ENCODE measurements at places on chromosomes 1 and 21.
A peak's percentile ranks its signal among the peaks of the same experiment; 100 is the strongest.

GRCh38 chr21:14678973-14679574, 133.0 kb upstream of the SAMSN1 start:
- DNase-seq, result no peak

DNA sequence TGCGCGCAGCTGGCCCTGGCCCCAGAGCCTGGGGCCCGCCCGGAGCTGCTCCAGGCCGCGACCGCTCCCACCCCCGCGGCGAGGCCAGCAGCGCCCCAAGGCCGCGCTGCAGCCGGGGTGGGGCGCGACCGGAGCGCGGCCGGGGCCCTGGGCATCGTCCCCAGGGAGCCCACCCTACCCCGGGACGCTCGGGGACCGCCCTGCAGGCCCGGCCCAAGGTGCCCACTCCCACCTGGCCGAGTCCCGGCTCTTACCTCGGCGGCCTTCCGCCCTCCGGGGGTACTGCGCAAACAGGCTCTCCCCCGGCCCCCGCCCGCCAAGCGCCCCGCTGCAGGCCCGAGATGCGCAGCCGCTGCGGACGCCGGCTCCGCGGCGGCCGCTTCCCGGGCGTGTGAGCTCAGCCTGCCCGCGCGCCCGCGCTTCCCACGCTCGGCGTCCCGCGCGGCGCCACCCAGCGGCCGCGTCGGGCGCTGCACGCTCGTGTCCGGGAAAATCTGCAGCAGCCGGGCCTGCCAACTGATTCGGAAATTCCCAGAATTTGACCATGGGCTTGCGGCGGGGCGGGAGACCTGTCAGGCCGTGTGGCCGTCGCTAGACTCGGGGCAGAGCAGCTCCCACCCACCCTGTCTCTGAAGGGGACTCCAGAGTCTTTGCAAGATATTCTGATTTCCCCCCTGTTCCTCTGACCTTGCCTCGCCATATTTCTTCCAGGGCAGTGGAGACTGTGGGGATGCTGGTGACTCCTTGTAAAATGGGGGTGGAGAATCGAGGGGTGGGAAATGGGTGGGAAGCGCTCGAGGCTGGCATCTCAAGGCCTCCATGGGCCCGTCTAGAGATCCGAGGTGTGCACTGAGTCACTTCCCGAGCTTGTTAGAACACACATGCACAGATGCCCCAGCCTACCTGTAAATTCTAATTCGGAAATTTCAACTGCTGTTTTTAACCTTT, 41.9 kb downstream of the CD34 start:
- DNase-seq, result peak; percentile 98

- no peak for DNase-seq
Observed at GRCh38 chr1:67755619-67756018, 70.6 kb downstream of the GADD45A start.

- DNase-seq, result no peak
Observed at GRCh38 chr1:32733582-32734321, 31.2 kb upstream of the SYNC start.

GRCh38 chr1:76141929-76142328, 67.4 kb downstream of the ST6GALNAC3 start:
- DNase-seq, result peak; percentile 36

GRCh38 chr1:158951956-158952355, 20.6 kb downstream of the PYHIN1 start:
- peak; percentile 25 for DNase-seq

DNA sequence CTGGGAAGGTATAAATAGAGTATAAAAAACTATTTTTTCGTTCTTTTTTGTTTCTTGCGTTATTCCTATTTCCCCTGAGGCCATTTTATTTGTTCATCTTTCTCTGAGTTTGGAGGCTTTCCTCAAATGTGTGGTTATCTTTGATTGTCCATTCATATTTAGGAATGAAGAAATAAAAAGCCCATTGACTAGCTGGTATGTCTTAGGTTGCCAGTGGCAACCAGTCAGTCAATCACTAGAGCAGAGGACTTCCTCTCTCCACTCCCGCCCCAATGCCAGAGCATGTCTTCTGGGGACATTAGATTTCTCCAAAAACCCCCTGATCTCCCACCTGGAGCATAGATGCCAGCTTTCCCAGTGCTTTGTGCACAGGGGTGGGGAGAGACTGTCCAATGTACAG, 20.7 kb upstream of the FOXE3 start:
- DNase-seq, result no peak

DNA sequence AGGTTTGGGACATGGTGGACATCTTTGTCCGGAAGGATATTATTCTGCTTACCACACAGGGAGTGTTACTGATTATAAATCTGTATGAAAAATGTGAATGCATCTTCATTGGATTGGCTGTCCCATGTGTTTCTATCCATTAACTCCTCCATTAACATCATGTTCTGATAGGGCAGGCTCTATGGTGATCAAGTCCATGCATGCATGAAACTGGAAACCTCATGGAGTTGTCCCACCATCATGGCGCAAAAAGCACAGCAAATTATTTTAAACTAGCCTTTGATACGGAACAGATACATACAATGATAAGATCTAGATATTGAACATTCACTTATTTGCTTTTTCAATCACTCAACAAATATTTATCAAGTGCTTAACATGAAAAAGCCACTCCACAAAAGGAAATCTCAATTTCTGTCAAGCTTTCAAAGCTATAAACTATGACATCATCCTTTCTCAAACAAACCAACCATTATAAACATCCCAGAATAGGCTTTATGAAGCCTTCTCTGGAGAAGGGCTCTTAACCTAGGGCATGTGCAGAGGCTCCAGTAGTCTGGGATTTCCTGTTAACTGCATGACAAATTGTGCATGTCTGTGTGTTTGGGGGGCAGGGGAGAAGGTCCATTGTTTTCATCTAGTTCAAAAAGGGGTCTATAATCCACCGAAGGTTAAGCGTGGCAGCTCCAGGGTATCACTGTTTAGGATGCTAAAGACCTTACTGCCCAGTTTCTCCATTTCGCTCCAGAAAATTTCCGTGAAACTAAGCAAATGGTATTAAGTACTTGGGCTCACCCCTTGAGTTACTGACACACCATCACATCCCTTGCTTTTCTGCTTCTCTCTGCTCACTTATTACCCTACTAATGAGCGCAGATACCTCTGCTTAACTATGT, 46.1 kb downstream of the ADAMTS1 start:
- no peak for DNase-seq

DNA sequence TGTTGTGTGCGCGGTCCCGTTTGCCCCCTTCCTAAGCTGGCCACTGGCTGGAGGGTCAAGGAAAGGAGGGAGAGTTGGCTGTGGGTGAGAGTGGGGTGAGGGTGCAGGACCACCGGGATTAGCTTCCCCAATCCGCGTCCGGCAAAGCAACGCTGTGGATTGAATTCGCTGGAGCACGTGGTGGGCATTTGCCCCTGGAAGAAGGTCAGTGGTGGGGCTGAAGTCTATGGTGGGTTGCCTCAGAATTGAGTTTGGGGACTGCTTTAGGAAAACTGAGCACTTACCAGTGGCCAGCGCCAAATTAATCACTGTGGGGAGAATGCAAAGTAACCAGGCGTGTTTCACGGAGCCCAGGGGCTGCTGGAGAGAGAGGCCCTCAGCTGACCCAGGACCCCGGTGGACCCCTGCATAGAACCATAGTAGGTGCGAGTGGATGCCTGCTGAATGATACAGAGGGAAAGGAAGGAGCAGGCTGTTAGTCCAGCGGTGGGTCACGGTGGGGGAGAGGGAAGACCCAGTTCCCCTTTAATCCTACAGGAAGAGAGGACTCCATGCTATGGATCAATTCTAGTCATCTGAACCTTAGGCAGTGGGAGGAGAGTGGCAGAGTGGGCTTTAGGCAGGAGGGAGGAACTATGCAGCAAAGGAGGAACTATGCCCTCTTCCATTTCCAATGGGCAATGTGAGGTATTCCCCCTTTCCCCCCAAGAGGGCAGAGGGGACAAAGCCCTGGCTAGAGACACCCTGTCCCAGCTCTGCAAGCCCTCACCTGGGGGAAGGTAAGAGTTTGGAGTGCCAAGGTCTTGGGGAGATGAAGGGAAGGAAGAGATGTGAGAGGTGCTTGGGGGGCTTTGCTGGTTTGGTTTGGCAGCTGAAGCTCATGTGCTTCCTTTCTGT, 1.2 kb downstream of the TNFRSF8 start:
- no peak for DNase-seq

- DNase-seq, result no peak
Observed at GRCh38 chr1:24801176-24801575, 55.9 kb downstream of the CLIC4 start.

GRCh38 chr1:24400065-24400464, 13.5 kb downstream of the STPG1 start:
- no peak for DNase-seq

DNA sequence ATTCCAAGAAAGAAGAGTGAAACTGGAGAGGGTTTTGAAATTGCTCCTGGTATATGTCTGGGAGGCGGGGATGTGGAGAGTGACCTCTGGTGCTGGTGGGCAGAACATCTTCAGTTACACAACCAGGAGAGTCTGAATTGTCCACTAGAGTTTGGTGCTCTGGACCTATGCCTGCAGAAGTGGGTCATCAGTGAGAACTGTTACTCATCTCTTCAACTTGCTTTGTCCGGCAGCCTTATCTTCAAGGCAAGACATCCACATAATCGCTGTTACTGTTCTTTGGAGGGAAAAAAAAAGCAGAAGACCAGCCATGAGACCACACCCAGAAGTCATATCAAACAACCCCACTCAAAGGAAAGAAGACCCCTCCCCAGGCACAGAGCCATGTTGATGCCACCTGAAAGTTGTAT, 14.9 kb downstream of the SH2D1B start:
- DNase-seq, result no peak

- DNase-seq, result no peak
Observed at GRCh38 chr1:229114315-229114714, 156.6 kb upstream of the RAB4A start.

- DNase-seq, result no peak
Observed at GRCh38 chr1:116842654-116843053, 67.1 kb upstream of the PTGFRN start.

DNA sequence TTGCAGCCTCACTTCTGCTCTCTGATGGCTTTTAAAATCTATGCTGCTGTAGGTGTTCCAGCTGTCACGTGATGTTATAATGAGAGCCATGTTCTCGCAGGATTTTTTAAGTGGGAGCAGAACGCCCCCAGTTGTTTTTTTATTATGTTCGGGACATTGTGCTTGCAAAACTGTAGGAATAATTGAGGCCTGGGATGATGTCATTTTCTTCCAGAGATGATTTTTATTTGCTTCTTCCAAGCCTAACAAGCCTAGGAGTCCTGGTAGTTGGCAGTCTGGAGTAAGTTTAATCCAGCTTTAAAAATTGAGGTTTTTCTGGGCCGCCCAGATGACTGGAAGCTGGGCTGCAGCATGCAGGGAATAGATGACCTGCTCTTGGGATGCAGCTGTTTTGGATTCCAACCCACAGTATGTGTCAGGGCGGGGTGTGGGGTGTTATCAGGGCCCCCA, 34.6 kb upstream of the CHIT1 start:
- DNase-seq, result no peak

GRCh38 chr1:214550013-214550856, 1.2 kb downstream of the PTPN14 start:
- DNase-seq, result no peak

DNA sequence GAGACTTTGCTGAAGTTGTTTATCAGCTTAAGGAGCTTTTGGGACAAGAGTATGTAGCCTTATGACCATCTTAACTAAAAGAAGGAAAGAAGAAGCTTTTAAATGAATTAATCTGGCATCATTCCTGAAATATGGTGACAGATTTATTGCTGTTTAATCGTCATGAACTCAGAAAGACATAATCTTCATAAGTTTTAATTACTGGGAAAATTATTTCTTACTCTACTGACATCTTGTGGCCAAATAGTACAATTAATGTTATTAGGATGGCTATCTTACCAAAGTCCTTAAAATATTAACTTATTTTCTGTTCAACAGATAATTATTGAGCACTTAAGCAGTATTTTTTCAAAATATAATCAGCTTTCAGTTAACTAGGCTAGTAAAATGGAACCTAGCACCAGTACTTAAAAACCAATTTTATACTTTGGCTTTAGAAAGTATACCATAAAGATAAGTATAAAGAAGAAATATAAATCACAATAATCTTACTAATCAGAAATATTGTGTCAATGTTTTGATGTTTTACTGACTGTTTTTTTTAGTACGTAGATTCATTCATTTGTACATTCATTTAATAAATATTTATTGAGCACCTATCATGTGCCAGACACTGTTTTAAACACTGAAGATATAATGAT, 34.7 kb upstream of the GPR25 start:
- DNase-seq, result peak; percentile 21

- DNase-seq, result no peak
Observed at GRCh38 chr1:207128336-207128921, 24.4 kb downstream of the C4BPA start.

DNA sequence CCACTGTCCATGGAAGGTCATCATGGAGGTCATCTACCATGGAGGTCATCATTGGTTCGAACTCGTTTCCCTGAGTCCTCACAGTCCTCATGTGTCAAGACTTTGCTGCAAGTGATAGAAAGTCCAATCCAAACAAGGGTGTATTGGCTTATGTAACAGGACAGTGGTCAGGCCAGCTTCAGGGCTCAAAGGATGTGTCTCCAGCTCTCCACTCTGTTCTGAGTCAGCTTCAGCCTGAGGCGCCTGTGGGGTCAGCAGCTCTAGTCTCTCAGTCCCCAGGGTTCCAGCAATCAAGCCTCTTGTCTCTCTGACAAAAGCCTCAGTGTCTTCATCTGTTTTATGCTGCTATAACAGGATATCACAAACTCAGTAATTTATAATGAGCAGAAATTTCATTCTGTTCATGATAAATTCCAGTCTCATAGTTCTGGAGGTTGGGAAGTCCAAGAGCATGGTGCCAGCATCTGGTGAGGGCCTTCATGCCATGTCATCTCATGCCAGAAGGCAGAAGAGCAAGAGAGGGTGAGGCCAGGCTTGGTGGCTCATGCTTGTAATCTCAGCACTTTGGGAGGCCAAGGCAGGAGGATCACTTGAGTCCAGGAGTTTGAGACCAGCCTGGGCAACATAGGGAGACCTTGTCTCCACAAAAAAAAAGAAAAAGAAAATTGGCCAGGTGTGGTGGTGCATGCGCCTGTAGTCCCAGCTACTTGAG, 19.5 kb downstream of the A3GALT2 start:
- no peak for DNase-seq

GRCh38 chr1:168443899-168444298, 99.9 kb downstream of the XCL2 start:
- no peak for DNase-seq

DNA sequence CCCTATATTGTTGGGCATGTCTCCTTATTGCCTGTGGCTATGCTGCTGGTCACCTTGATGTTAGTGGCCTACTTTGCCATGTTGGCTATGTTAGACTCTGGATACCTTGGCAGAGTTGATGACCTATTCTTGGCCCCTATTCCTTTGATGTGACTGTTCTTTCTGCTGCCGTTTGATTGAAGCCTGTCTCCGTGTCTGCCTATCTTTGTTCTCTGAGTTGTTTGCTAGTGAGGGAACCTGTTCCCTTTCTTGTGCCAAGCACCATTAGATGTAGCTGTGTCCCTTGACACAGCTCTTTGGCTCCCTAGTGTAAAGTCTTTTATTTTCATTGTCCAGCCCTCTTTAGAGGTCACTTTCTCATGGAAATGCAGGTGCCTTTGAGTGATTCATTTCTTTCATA, 28.7 kb upstream of the PAPPA2 start:
- no peak for DNase-seq

- DNase-seq, result no peak
Observed at GRCh38 chr1:42012852-42013251, 94.1 kb upstream of the HIVEP3 start.

GRCh38 chr1:28074892-28075511, 13.4 kb downstream of the EYA3 start:
- DNase-seq, result no peak

- DNase-seq, result no peak
Observed at GRCh38 chr21:45139473-45139872, 65.1 kb downstream of the ADARB1 start.

GRCh38 chr1:61607448-61607847, 117.5 kb downstream of the TM2D1 start:
- DNase-seq, result no peak

GRCh38 chr1:89005286-89006151, 13.1 kb upstream of the KYAT3 start:
- no peak for DNase-seq

Data from D341Med (cell line).